Activated CD4-positive, alpha-beta T cell treated with anti-CD3 and anti-CD28 coated beads, Interleukin-10, Interleukin-2, amounts not matched to agents 100 ng/mL and 50 ng/mL, durations not matched to agents 16 hours and 8 hours (primary cell): ENCODE measurements at places on chromosomes 7 and 10.

- no peak for DNase-seq
These were observed 11.7 kb downstream of the CPEB3 start for GRCh38 chr10:92278996-92279696.

- DNase-seq, result no peak
These were observed 272.6 kb upstream of the NPSR1 start for GRCh38 chr7:34385384-34385783.

GRCh38 chr7:7247658-7248057 is 65.3 kb downstream of the C1GALT1 start:
- DNase-seq, result no peak

- DNase-seq, result no peak
These were observed 57.0 kb upstream of the GPR158 start for GRCh38 chr10:25117757-25118156.

- no peak for DNase-seq
These were observed 118.1 kb upstream of the NAMPT start for GRCh38 chr7:106402898-106403297.

GRCh38 chr7:5607951-5608656 is 173.4 kb downstream of the RNF216 start:
- no peak for DNase-seq

- DNase-seq, result no peak
These were observed 1.8 kb upstream of the EFCAB10 start for GRCh38 chr7:105583061-105583460.

GRCh38 chr7:112124061-112124766 is 82.0 kb downstream of the DOCK4 start:
- no peak for DNase-seq

DNA sequence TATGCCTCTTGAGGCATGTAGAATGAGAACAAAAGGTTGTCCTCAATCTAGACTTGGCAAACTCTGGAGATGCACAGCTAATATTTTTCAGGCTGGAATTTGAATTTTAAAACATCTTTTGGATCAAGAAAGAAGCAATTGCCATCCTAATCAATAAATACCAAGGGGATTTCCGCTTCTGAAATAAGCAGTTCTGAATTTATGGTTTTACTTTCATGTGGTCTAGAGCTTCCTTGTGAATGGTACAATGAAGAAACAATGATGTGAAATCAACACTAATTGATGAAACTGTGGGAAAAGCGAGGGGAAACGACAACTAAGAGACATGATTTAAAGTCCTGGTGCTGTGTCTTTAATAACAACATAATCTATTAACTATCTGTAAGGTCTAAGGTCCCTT is 1202.7 kb downstream of the SORCS3 start:
- DNase-seq, result no peak

DNA sequence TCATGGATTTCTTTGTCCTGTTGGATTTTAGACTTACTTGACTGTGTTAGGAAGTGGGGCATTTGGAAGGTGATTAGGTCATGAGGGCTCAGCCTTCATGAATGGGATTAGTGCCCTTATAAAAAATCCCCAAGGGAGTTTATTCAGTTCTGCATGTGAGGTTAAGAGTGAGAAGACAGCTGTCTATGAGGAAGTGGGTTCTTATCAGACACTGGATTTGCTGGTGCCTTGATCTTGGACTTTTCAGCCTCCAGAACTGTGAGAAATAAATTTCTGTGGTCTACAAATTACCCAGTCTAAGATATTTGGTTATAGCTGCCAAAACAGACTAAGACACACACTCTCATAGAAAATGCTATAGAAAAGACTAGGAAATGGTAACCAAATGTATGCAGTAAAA is 724.7 kb upstream of the FZD8 start:
- DNase-seq, result no peak

GRCh38 chr10:70827086-70827757 is 11.5 kb downstream of the SGPL1 start:
- no peak for DNase-seq

DNA sequence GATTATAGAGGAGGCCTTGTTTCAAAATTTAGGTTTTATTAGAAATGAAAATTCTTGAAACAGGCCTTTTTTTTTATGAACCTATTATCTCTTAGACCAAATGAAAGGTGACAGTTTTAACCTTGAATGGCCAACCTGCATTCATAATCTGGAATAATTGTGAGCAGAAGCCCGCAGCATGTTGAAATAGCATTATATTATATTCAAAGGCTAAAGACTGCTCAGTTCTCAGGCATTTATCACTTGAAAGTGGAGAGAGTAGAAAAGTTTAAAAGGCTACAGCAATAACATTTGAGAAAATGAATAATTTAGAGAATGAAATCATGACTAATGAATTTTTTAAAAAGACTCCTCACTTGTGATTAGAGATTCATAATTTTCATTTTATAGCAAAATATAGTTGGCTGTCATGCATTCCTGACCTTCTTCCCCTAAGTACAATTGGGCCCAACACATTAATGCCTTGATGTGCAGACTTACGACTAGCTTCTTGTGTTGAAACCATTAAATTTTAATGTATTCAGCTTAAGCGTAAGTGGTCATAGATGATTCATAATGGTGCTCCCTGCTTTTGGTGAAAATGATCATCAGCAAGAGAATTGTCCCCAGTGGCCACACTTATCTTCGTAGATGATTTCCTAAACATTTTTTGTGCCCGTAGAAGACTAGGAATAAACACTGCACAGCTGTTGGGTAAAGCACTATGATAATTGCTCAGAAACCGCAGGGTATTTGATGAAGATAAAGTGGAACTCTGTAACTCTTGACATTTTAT is 346.6 kb upstream of the BMPER start:
- DNase-seq, result no peak

DNA sequence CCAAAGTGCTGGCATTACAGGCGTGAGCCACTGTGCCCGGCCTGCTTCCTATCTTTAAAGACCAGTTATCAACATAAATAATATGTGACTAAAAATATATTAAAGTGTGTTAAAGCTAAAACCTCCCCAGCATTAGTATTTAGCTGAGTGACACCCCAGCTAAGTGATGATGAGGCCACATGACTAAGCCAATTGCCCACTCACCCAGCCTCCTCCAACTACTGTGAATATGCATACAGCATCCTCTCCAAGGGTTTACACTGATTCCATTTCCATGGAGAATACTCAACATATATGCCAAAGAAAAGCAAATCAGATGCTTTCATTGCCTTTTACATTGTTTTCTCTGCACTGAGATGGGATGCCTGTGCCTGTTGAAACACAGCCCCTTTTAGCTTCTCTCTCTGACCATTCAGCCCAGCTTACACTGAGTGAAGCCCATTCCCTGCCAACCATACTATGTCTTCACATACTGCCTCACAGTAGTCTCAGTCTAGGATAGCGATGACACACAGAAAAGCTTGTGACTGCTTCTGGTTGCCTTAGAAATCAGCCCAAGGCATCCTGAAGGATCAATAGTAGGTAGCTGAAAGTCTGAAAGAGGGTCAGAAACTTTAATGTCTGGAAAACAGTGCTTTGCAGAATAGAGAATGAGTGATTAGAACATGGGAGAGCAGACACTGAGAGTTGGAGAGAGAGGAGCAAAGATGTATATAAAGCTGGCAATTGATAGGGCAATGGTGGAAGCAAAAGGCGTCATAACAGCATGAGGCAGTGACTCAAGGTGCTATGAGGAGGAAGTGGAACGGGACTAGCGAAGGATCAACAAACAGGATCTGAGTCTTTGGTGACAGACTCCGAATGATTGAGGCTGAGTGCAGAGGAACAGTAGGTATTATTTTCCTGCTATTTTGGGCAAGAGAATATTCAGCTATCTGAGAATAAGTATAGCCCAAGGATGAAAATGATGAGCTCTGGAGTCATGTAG is 19.8 kb upstream of the ATE1 start:
- no peak for DNase-seq

DNA sequence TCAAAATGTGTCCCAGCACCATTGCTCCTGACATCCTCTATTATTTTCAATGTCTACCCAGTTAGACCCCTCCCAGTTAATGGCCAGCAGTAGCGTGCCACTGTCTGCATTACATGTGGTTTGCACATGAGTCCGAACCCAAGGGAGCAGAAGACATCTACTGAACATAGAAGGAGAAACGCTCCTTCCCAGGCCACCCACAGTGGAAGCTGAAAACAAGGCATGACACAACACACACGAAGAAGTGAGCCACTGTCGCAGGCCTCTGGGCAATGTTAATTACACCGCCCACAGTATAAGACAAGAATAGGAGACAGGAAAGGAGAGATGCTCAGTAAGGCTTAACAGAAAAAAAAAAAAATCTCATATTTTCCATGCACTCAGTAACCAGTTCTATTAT is 50.5 kb downstream of the MKX start:
- no peak for DNase-seq

- peak; percentile 51 for DNase-seq
These were observed 5.8 kb upstream of the GGCT start for GRCh38 chr7:30510124-30511075.

GRCh38 chr7:22651534-22652243 is 75.3 kb upstream of the IL6 start:
- no peak for DNase-seq

- no peak for DNase-seq
These were observed 96.0 kb downstream of the CALN1 start for GRCh38 chr7:72316148-72316547.

GRCh38 chr10:84292502-84292901 is 35.9 kb upstream of the CCSER2 start:
- DNase-seq, result no peak

DNA sequence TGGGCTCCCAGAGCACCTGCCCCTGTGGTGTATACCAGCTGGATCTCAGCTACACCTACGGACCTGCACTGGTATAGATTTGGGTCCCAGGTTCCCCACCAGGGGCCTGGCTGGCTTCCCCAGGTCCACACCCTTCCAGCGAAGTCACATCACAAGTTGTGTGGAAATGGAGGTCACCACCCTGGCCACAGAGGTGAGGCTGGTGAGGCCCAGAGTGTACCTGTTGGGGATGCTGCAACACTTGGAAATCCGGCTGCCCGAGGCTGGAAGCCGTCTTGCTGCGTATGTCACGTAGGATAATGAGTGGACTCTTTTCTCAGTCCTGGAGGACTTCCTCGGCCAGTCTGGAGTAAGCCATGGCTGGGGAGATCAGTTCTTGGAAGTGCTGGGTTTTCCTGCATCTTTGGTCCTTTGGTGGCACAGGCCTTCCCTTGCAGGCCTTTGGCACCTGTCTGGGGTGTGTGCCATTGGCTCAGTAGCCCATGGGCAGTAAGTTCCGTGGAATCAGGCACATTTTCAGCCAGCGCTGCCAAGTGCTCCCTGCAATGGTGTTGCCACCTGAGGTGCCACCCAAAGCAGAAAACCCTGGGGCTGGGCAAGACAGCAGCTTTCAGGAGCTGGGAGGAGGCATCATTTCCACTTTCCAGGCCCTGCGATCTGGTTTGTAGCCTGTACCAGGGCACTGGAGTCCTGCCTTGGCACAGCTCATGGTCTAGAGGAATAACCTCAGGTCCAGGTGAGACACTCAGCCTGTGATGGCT is 97.9 kb downstream of the LHPP start:
- no peak for DNase-seq

DNA sequence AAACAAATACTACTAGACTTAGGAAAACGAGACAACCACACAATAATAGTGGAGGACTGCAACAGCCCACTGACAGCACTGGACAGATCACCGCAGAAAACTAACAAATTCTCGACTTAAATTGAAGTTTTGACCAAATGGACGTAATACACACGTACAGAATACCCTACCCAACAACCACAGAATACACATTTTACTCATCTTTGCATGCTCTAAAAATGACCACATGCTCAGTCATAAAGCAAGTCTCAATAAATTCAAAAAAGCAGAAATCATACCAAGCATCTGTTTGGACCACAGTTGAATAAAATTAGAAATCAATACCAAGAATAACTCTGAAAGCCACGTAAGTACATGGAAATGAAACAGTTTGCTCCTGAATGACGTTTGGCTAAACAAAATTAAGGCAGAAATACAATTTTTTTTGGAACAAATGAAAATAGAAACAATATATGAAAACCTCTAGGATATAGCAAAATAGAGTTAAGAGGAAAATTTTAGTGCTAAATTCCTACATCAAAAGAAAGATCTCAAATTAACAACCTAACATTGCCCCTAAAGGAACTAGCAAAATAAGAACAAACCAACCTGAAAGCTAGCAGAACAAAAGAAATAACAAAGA is 30.6 kb downstream of the MAPK8 start:
- DNase-seq, result peak; percentile 74

GRCh38 chr10:69088801-69089501 is 1.0 kb downstream of the SRGN start:
- peak; percentile 92 for DNase-seq

GRCh38 chr10:132137111-132138072 is 49.4 kb upstream of the DPYSL4 start:
- no peak for DNase-seq

DNA sequence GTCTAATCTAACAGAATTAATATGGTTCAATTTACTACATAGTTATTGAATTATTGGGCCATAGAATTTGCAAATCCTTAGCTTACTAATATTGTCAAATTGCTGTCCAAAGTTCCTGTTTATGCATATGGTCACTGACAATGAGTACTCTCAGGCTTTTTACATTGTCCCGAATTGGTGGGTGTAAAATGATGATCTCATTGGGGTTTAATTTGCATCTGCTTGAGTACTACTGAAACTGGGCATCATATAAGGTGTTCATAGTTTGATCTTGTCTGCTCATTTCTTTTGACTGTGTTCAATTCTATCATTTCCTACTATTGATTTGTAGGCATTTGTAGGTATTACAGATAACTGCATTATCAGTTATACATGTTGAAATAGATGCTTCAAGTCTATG is 12.7 kb downstream of the ABCA13 start:
- DNase-seq, result no peak

DNA sequence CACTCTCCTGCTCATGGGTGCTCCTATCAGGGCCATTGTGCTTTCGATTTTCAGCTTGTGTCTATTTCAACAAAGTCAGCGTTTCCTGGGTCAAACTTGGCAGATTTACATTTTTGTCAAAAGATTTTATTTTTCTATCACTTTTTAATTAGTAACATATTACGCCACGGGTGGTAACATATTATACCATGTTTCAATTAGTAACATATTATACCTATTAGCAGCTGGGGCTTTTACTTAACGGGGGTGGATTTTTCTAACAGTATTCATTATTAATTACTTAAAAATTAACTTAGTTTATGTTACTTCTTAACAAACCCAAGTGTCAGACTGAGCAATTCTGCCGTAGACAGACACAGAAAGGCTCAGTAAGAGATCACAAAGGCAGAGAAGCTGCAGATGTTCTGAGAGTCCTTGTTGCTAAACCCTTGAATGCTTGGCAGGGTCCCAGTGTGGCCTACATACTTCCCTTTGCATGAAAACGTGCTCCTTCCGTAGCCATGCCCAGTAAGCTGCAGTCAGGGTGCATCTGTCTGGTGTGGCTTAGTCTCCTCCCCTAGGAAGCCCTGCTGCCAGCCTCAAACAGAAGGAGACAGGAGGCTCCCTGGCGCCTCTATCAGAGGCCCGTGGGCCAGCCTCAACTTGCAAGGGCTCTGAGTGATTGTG is 263.1 kb upstream of the CXCL12 start:
- DNase-seq, result no peak

- no peak for DNase-seq
These were observed 2.2 kb downstream of the GLUD1 start for GRCh38 chr10:87092376-87092860.

DNA sequence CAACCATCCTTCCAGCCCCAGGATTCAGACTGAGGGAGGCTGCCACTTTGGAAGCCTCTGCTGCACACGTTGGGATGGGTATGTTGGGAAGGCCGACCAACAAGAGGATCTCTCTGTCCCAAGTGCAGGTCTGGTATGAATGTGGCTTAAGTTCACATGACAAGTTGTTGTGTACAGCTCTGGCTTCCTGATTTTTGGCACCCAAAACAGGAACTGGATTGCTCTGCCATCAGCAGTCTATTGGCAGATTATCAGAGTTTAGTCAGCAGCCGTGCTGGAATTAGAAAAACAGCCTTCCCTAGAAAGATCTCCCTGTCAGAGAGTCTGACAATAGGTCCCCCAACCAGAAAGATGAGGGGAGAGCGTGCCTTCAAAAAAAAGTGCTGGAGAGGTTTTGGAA is 66.9 kb downstream of the GOLGA7B start:
- no peak for DNase-seq
